Stimulated activated CD4-positive, alpha-beta T cell treated with anti-CD3 and anti-CD28 coated beads, Interleukin-1b, Interleukin-23, amount 100 ng/mL, for 48 hours (primary cell): ENCODE measurements at places on chromosomes 12 and 14.
A peak's percentile ranks its signal among the peaks of the same experiment; 100 is the strongest.

- DNase-seq, result peak; percentile 84
Measured at GRCh38 chr14:21868442-21869046, 194.9 kb upstream of the OR4E1 start.

DNA sequence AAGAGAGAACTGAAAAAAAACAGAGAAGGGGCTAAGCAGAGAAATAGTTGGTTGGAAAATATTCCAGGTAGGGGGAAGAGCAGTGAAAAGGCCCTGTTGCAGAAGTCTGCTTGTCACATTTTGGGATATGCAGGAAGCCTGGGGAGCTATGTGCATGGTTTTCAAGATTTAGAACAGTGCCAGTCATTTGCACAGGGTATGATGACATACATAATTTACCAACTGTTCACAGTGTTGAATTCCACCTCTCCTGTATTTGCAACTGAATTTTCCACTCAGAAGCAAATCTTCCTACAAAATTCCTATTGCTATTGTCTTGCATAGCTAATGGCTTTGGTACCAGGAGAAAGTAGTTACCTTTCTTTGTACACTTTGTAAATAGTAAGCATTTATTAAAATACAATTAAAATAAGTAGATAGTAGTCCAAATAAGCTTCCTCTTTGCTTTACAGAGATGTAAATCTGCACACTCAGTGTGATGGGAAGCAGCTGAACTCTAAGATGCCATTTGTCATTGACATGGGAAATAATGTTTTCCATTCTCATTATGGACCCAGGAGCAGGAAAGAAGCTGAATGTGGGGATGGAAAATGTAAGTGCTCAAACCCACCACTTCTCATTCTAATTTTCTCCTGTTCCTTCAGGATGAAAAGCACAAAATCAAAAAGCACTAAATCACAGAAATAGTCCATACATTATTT is 177.4 kb downstream of the BTG1 start:
- DNase-seq, result no peak

GRCh38 chr12:65022960-65023359 is 98.1 kb downstream of the WIF1 start:
- DNase-seq, result no peak

DNA sequence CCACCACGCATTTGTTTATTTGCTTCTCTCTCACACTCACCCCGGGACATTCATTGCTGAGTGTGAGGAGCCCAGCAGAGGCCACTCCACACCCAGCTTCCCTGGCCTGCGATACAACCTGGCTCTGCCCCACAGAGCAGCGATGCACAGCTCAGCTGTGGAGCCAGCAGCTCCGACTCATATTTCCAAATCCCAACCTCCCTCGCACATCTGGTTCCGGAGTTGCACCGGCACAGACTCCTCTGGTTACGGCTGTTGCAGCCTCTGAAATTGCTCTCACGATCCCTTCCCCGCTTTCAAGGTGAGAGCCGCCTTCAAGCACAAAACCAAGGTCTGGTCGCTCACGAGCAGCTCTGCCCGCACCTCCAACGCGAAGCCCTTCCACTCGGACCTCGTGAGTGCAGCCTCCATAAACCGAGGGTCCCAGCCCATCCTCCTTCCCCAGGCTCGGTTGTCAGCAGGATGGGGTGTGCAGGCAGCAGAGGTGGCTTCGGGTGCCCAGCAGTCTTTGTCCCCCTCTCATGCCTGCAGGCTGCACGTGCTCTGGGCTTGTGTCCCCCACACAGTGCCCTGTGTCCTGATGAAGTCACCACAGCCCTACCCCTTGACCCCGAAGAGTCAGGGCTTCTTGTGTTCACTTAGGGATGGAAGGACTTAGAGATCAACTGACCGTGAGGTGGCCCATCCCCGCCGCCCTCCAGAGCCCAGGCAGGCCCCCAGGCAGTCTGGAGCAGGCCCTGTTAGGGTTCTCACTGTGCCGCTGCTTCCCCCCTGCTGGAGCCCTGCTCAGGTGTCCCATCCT is 184.3 kb downstream of the ADGRD1 start:
- DNase-seq, result no peak

- no peak for DNase-seq
Measured at GRCh38 chr12:47035484-47035883, 43.9 kb upstream of the PCED1B start.

DNA sequence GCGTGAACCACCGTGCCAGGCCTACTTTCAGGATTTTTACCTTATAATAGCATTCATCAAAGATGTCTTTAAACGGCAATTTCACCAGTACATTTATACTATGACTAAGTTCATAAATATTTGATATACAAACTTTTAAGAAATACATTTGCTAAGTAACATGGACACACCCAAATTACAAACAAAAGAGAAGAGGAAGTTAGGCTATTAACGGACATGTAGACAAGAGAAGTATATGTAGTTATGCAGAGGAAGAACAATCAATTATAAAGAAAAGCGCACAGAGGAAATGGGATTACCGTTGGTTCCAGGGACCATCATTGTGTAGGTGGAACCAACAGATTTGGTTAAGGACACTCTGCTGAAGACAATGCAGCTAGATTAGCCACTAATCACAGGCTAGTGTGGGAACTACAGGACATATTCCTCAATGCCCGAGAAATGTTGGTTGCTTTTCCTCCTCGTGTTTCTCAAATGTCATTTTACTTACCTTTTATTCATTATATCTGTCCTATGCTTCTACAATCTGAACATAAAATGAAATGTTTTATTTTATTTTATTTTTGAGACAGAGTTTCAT is 24.0 kb upstream of the PKP2 start:
- no peak for DNase-seq

DNA sequence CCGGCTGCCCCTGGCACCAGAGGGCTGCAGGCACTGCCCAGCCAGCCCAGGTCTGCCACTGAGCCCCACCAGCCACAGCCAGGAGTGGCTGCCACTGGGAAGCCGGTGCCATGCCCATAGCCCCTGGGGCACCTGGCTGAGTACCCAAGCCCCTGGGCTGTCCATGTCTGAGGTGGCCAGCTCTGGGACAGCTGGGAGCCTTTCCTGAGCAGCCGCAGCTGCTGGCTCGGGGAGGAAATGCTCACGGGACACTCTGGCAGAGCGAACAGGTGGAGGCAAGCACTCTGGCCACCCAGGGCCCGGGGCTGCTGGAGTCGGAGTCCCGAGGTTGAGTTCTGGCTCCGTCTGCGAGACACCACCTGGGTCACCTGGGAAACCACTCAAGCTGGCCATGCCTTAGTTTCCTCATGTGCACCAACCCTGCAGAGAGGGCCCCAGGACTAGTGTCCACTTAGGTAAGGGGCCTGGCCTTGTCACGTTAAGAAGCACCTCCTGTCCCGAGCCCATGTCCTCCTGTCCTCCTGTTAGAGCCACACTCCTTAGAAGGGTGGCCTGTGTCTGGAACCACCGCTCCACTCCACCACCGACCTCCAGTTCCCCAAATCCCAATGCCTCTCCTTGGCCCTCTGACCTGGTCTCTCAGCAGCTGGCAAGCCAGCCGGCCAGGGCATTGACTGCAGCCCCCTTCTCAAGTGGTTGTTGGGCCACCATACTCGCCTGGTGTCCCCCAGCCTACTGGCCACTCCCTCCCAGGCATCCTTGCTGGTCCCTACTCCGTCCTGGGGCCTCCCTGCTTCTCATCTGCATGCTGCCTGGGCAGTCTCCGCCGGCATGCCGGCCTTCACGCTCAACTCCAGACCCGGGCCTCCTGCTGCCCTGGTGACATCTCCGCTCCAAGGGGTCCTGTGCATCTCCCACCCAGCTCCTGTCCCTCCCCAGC is 45.3 kb downstream of the BEGAIN start:
- DNase-seq, result no peak

GRCh38 chr14:21041676-21042433 is at the start of gene RNASE7:
Gene RNASE7, plus strand, starts transcription at chr14:21042362. Its CDS starts 631 bp downstream, at chr14:21042993.
- no peak for DNase-seq

DNA sequence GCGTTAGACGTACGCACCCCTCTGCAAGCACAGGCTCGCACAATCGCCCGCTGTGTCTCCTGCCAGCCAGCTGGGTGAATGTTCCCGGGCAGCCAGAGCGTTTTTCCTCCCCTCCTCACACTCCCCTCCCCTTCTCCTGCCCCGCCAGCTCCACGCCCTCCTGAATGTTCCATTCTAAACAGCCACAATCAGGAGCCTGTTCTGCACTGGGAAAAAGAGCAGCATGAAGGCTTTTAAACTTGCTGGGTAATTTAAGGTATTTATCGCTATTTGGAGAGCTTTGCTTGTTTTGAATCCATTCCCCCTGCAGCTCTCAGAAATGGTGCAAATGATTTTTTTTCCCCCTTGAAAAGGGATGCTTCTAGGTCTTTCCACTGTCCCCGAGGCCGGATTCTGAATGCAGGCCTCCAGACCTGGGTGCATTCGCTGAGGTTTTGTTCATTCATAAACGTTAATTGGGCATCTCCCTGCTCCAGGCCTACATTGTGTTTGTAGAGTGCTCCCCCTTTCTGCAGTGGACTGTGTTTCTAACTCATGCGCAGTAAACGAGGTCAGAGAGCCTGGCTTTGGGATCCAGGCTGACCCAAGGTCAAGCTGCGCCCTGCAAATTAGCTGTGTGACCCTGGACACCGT is 212.5 kb downstream of the CHST11 start:
- no peak for DNase-seq

DNA sequence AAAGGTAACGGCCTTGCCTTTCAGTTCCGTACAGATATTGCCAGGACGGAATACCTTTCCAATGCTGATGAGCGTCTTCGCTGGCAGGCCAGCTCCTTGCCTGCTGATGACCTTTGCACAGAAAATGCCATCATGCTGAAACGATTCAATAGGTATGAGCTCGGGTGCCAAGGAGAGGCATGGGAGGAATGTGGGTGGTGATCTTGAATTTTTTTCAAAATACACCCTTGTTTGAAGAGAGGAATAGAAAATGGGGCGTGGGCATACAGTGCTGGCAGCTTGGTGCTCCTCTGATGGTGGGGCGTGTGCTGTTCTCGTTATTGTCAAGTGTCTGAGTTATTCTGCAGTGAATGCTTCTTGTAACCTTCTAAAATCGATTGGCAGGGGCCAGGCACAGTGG is 52.5 kb downstream of the HSP90AA1 start:
- DNase-seq, result no peak

DNA sequence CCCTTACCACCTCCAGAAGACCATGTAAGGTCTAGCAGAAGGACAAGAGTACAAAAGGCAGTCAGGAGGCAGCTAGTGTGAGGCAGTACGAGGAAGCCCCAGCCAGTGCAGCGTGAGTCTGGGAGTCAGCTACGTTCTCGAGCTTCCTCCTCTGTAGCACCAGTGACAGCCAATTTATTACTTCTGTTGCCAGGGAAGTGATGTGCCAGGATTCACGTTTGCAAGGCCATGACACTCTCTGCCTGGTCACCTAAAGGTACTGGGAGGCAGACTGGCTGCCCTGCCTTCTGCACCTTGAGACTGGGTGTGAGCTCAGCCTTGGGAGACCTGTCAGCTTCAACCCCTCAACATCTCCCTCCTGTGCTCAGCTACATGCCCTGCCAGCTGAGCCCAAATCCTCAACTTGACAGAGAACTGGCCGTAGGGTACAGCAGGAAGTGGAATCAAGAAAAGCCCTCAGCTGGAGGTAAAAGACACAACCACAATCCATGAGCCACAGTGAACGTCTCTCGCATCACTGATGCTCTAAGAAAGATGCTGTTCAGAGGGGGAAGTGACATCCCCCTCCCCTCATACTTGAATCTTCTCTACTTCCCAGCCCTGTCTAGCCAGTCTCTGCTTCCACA is 182.5 kb upstream of the RGS6 start:
- no peak for DNase-seq

- no peak for DNase-seq
Measured at GRCh38 chr12:46465307-46465706, 92.7 kb upstream of the SLC38A2 start.

- no peak for DNase-seq
Measured at GRCh38 chr12:64669270-64669842, 59.1 kb downstream of the RASSF3 start.

GRCh38 chr12:117881517-117881916 is 87.3 kb downstream of the KSR2 start:
- DNase-seq, result no peak

GRCh38 chr14:63287666-63288483 is 30.9 kb downstream of the GPHB5 start:
- no peak for DNase-seq

DNA sequence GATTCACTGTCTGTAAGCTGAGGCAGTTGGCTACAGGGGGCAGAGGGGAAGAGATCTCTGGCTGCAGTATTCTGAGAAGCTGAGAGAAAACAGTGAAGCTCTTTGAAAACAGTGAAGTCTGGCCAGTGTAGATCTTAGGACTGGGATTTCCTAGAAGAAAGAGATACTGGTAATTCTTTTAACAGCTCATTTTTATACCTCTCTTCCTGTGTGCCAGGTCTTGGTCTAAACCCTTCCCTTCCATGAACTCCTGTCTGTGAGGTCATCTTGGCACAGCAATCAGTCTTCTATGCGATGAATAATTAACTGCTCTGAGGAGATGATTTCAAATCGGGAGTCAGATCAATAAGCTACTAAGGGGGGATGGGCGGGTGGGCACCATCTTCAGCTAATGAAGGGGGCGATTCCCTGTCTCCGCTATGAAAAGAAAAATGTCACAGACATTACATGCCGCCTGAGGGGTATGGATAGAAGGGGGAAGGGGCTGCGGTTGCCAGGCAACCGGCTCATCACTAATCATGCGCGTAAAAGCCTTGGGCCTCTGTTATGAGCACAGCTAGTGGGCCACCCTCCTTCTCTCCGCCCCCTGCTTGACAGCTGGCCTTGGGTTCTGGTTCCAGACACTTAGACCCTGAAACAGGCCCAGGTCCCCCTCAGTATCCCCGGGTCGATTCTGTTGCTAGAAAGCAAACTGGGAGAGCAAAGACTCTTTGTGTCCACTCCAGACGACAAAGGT is 75.3 kb upstream of the CEP83 start:
- DNase-seq, result no peak

GRCh38 chr12:92098594-92099380 is 46.9 kb downstream of the BTG1 start:
- no peak for DNase-seq

DNA sequence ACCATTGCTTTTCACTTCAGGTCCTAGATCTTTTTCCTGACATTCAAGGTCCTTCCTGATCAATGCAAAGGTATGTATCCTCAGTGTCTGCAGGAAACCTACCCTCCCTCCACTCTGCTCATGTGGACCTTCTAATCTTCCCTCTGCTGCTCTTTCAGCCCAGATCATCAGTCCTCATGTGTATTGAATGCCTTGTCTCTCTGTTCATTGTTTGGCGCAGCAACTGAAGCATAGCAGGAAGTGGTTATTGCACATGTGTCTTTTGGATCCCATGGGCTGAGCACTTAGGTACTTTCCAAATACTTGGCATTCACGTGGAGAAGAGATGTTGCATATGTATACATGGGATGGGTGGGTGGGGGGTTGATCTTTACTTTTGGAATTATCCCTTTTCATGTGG is 4.3 kb upstream of the NIN start:
- no peak for DNase-seq

GRCh38 chr12:124517260-124518050 is 50.0 kb downstream of the NCOR2 start:
- DNase-seq, result no peak

- no peak for DNase-seq
Measured at GRCh38 chr12:88677464-88677863, 97.2 kb upstream of the KITLG start.

DNA sequence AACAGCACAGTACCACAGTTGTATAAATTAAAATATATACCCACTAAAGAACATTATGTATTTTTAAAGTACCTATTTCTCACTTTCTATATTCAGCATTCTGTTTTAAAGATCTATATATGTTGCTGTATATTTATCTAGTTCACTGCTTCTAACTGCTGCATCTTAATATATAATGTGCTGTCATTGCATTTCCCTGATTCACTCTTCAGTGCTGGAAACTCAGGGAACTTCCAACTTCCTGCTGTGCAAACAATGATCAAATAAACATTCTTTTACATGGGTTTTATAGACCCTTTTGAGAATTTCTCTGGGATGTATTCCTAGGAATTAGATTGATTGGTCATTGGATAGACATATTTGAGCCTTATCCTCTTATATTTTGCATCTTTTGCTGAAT is 379.1 kb downstream of the APAF1 start:
- DNase-seq, result no peak
